ENCODE measurements at places on chromosomes 4 and X. TPM values are rescaled to one million over a fixed set of nuclear protein-coding genes. Genes with fewer than 3 reads are reported as not detected.

GRCh38 chrX:113962343-113962742, 621.5 kb upstream of the HTR2C start:
- DNase-seq, result no peak

DNA sequence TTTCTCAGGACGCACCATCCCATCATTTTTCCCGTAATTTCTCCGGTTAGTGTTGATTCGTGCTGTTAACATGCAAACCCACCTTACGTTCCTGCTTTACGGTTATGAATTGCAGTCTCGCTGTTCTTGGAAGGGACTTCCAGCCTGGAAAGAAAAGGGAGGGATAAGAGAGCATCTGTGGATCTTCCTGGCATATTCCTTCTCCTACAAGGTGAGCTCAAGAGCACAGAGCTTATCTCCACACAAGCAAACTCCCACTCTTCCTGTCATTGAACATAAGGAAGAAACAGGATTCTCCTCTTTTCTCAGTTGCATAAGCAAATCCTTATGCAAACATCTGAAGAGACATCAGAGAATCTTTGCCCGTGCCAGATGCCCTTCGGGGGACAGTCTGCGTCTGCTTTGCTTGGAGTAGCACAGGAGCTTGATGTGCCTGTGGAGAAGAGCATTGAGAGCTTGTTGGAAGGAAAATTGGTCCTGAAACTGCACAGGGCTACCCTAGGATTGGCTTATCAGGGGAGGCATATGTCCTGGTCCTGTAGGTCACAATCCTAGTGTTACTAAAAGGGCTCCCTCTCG, 127.0 kb downstream of the ASMT start:
- no peak for DNase-seq

- DNase-seq, result no peak
These were observed 300.1 kb downstream of the SPRY1 start for GRCh38 chr4:123696687-123697086.

DNA sequence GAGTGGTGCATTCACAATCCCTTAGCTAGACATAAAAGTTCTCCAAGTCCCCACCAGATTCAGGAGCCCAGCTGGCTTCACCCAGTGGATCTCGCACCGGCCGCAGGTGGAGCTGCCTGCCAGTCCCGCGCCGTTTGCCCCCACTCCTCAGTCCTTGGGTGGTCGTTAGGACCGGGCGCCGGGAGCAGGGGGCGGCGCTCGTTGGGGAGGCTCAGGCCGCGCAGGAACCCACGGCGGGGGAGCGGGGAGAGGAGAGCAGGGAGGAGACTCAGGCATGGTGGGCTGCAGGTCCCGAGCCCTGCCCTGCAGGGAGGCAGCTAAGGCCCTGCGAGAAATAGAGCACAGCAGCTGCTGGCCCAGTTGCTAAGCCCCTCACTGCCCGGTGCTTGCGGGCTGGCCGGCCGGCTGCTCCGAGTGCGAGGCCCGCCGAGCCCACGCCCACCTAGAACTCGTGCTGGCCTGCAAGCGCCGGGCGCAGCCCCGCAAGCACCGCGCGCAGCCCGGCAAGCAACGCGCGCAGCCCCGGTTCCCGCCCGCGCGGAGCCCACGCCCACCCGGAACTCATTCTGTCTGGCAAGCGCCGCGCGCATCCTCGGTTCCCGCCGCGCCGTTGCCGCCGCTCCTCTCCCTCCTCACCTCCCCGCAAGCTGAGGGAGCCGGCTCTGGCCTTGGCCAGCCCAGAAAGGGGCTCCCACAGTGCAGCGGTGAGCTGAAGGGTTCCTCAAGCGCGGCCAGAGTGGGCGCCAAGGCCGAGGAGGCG, 153.5 kb downstream of the SLC7A11 start:
- DNase-seq, result no peak

GRCh38 chr4:141195095-141195707, 25.5 kb upstream of the ZNF330 start:
- no peak for DNase-seq

DNA sequence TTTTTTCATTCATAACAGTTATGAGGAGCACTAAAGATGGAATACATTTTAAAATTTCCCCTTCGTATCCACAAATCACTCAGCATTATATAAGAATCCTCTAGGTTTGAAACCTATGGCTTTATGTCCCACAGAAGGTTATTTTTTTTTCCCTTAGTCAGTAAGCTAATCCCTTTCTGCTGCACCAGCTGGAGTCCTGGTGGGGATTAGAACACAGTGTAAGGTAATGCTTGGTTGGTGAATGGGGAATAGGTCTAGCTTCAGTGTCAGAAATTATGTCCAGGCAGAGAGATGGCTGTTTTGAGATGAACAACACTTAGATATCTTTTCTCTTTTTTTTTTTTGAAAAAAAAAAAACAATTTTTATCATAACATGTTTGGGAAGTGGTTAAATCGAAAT, 116.6 kb downstream of the RASGEF1B start:
- DNase-seq, result no peak

GRCh38 chrX:72120837-72121236, 10.9 kb downstream of the RTL5 start:
- no peak for DNase-seq

- DNase-seq, result no peak
These were observed 46.4 kb downstream of the GAB1 start for GRCh38 chr4:143383005-143383574.

DNA sequence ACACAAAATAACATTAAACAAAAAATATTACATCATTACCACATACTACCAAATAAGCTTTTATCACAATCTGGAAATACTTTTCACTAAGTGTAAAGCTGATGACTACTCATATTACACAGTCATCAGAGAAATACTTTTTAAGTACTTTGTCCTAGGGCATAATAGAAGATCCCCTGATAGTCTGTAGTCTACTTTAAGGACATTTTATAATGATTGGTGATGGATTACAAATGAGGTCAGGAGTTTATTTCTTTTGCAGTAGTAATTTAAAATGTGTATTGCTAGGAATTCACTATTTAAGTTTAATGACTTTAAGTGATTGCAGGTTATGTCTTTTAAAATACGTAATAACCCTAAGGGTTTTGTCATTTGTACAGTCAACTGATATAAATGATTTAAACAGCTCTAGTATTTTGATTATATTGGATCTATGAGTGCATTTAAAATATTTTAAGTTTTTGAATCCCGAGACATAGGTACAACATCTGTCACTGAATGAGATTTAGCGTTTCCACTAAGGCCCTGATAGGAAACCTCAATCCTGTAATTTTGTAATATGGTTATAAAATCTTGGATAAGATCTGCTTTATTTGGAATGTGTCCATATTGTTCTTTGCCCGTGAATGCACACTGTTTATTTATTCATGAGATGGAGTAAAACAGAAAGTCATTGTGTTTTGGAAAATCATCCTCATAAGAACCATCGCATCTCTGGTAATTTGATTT, 189.5 kb downstream of the ARAP2 start:
- no peak for DNase-seq

DNA sequence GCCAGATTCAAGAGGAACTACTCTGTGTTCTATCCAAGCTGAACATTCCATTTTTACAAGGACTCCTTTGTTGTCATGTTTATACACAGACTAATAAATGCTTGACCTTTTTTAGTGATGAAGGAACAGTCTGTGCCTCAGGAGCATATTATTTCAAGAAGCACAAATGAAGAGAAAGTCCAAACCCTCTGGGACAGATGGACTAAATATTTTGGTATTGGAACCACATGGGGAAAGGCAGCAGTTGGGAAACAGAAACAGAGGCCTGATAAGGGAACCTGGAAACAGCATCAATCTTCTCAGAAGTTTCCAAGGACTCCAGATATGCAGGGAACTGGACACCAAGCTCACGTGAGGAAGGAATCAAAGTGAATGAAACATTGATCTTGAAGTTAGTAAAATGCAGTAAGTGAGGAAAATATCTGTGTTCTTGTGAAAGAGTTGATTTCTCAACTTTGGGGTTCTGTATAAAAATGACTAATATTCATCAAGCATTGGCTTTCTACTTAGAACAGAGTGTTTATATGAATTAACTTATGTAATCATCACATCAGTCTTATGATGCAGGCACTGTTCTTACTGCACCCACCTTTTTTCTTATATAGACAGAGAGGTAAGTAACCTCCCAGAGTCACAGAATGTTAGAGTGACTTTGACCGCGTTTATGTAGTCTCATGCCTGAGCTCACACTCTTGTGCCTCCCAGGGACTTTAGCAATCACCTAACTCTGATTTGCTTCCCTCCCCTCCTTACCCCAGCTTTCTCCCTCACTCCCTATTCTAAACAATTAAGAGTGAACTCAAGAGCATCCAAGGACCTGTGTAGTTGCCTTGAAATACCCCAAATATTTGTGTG, 148.9 kb upstream of the JADE1 start:
- DNase-seq, result no peak

DNA sequence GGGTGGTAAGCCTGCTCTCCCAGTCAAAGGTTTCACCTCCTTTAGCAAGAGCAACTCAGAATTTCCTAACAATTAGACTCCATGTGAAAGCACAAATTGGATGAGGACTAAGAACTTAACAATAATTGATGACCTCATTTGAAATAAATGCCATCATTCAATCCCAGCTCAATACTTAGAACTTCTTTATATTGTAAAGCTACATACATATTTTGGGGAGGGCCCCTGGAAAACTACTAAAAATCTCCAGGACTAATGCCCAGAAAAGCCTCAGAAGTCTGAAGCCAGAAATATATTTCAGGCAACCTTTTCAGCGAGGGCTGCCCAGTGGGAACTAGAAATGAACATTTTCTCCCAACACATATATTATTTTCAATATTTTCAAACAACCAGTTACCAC, 38.1 kb downstream of the AMOT start:
- DNase-seq, result no peak

GRCh38 chr4:107743532-107743931, 23.5 kb upstream of the PAPSS1 start:
- no peak for DNase-seq

DNA sequence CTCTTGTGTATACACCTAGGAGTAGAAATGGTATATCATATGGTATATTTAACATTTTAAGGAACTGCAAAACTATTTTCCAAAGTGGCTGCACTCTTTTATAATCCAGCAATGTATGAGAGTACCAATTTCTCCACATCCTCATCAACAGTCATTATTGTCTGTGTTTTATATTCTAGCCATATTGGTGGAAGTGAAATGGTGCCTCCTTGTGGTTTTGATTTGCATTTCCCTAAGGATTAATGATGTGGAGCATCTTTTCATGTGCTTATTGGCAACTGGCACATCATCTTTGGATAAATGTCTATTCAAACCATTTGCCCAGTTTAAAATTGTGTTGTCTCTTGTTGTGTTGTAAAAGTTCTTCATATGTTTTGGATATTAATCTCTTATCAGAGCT, 9.6 kb downstream of the BMP15 start:
- DNase-seq, result no peak

- DNase-seq, result no peak
These were observed 461.7 kb downstream of the PCDH18 start for GRCh38 chr4:137070614-137071013.

GRCh38 chr4:159204566-159204965, 101.7 kb downstream of the RAPGEF2 start:
- DNase-seq, result no peak

Gene GPC3
- 0.63 TPM for total RNA-seq

Gene STK32B
- not detected for total RNA-seq

Gene GPM6B
- not detected for total RNA-seq

Gene RPS6KA6
- not detected for total RNA-seq

Gene BEND4
- 1.1 TPM for total RNA-seq

Gene CLDN34
- total RNA-seq, result not detected

Gene NUDT10
- total RNA-seq, result 3.5 TPM

Data from activated CD8-positive, alpha-beta T cell treated with anti-CD3 and anti-CD28 coated beads for 36 hours (primary cell).